ENCODE measurements at places on chromosomes 16 and 17.

DNA sequence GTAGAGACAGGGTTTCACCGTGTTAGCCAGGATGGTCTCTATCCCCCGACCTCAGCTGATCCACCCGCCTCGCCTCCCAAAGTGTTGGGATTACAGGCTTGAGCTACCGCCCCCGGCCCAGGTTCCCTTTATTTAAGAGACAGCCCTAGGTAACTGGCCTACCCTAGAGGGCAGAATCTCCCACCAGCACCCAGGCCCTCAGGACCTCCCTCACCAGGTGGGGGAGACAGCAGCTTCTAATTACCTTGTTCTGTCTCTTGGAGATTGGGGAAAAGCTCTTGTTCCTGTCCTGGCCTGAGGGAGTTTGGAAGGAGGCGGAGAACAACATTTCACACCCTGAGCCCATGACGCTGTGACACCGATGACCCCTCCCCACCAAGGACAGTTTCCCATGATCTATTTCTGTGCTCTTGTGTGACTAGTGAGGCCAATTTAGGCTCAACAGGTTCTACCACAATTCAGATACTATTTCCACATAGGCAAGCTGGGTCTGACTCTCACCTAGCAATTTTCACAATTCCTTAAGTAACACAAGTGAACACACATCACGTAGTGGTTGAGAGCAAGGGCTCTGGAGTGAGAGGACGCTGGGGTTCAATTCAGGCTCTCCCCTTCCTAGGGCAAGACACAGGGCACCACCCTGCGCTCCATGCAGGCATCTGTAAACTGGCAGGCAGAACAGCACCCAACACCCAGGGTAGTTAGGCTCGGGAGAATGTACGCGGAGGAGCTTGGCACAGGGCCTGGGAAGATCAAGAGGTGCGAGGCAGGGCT is 20.4 kb downstream of the HDAC5 start:
- no peak for DNase-seq

DNA sequence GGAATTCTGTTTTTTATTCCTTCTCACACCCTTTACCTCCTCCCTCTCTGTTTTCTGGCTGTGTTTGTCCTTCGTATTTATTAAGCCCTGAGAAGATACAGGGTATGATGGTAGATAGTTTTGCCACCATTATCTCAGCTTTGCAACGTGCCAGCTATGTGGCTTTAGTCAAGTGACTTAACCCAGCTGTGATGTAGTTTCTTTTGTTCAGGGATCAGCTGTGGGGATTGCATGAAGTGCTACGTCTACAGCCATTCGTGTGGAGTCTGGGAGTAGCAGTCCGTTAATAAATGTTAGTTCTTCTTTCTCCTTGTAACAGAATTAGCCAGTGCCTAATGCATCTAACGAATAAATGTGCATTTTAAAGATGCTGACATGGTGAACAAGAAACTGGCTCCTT is 128.4 kb downstream of the HAPSTR1 start:
- DNase-seq = no peak

DNA sequence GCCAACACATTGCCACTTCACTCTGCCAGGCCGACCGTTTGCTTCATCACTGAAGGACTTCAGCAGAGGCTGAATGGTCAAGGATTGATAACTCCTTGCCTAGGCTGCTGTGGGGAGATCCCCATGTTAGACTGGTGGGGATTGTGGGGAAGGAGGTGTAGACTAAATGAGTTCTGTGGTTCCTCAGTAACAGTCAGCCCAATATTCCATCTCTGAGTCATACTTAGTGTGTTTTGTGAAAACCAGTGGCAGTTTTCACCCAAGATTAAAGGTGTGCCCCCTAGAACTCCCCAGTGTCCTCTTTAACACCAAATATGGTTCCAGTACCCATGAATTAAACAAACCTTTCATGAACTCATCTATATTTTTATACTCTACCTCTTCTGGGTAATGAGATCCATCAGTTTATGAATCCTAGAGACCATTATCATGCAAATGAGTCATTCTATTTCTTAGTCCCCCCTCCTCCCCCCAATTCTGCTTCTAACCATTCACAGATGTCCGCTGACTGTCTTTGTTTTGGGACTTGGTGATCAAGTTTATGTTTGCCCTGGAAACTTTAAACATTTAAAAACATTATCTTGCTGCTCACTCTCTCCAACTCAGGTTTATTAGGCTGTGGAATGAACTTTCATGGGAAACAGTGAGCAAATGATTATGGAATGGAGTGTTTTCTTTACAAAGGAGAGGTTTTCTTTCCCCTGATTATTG is 66.8 kb upstream of the GAS7 start:
- DNase-seq = no peak

- no peak for DNase-seq
Measured at GRCh38 chr16:89944773-89945172, 3.8 kb upstream of the DEF8 start.

GRCh38 chr17:81488276-81488860 is 24.2 kb downstream of the ACTG1 start:
- no peak for DNase-seq

- DNase-seq = peak; percentile 59
Measured at GRCh38 chr16:24255456-24256371, at the start of gene CACNG3. Gene CACNG3 (plus strand): TSS chr16:24256335. CDS start chr16:24256755, 420 bp downstream.

DNA sequence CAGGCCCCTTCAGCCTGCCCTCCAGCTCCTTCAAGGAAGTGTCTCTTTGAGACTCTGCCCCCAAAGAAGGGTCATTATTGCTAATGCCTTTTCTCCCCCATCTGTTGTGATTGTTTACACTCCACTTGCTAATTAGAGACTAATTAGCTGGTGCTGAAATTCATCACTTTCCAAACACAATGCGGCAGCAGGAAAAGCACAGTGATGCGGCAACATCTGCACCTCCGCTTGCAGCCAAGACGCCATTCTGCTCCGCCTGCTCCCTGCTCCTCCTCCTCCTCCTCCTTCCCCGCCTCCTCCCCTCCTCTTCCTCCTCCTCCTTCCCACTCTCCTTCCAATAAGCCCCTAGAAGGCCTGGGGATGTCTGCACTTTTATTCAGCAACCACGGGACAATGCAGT is 110.5 kb downstream of the SDK2 start:
- no peak for DNase-seq

DNA sequence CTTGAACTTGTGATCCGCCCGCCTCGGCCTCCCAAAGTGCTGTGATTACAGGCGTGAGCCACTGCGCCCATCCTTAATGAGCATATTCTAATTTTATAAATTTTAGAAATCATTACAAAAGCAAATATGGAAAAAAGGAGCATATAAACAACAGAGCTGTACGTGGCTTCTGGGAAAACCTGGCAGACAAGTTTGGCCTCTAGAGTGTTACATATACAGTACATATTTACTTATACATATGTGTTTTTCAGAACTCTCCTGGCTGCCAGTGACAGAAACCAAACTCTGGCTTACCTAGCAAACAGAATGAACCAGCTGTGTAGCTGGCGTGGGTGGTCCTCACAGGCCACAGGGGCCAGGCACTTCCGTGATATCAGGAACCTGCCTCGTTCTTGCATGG is 10.1 kb downstream of the DRC3 start:
- DNase-seq = no peak

DNA sequence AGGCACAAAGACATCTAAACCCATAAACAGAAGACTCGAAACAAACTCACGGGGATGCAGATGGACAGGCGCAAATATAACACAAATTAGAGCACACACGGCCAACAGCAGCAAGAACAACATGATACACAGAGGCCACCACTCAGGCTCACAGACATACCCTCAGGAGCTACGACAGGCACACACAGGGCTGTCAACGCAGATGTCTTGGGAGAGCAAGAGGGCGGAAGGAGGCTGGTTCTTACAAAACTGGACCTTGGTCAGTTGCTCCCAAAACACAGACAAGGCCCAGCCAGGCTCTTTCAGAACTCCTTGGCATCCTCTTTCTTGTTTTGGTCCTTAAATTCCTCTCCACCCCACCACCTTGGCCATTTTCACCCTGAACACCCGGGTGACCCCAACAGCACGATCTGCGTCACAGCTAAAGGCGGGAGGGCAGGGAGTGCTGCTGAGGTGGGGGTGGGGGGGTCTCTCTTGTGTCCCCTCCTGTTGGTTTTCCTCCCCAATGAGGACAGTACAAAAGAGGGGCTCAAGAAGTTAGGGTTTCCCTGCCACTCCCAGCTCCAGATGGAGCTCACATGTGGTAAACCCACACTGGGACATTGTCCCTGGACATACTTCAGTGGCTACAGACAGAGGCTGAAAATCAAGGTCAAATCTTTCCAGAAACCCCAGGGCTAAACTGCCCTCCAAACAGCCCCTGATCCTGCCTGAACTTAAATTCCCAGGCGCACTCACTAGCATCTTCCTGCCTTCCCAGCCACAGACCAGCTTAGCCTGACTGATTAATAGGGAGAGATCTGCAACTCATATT is 221.3 kb downstream of the C16orf78 start:
- DNase-seq = no peak

GRCh38 chr17:81966343-81967243 is 5.6 kb upstream of the NOTUM start:
- DNase-seq = no peak

DNA sequence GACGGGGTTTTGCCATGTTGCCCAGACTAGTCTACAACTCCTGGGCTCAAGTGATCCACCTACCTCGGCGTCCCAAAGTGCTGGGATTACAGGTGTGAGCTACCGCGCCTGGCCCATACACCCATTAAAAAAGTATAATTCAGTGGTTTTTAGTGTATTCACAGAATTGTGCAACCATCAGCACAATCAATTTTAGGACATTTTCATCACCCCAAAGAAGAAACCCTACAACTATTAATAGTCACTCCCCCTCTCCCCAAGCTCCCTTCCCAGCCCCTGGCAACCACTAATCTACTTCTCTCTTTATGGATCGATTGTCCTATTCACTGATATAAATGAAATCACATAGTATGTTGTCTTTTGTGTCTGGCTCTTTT is 3.8 kb upstream of the EEF2K start:
- no peak for DNase-seq

- no peak for DNase-seq
Measured at GRCh38 chr17:20313306-20313705, 154.0 kb downstream of the LGALS9B start.

GRCh38 chr16:29678691-29679267 is at the start of gene QPRT:
Gene QPRT (plus strand): TSS chr16:29679180. CDS start chr16:29679198, 18 bp downstream.
- DNase-seq = peak; percentile 23

DNA sequence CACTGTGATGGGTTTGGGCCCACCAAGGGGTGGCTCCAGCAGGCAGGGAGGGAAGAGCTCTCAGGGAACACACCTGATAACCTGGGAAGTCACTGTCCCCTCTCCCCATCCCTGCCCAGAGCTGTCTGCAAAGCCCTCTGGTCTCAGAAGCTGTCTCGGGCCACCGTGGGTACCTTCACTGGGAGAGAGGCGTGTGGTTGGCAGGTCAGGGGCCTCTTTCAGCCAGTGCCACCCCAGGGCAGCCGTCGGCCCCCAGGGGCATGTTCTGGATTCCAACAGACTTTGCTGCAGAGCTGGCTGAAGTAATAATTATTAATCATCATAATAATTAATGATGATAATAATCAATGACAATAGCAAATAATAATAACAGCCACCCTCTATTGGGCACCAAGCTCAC is 21.1 kb downstream of the MGAT5B start:
- DNase-seq = no peak

DNA sequence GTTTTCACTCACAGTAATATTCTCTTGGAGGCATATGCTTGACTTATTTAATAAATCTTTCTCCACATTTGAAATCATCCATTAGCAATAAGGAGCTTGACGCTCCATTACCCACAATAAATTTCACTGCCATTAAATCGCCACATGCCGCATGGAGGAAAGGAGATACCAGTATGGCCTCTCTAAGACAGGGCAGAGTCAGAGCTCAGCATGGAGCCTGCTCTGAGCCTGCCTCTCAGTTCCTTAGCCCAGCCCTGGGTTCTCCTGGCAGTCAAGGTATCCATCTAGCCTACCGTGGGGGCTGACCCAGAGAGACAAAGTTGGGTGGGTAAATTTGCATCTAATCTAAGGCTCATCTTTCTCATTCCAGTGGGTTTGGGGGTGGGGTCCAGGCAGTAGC is 80.3 kb upstream of the CES5A start:
- DNase-seq = no peak

DNA sequence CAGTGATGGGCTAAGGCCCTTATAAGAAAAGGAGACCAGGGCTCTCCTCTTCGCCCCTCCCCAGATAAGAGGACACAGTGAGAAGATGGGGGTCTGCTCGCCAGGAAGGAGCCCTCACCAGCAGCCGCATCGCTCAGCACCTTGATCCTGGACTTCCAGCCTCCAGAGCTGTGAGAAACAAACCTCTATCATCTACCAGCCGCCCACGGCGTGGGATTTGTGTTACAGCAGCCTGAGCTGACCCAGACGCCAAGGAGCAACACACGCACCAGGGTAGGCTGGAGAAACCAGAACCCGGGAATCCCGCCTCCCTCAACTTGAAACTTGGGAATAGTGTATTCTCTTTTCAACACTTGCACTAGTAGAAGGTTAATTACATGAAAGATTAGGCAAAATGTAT is 4.2 kb upstream of the ZG16B start:
- no peak for DNase-seq

DNA sequence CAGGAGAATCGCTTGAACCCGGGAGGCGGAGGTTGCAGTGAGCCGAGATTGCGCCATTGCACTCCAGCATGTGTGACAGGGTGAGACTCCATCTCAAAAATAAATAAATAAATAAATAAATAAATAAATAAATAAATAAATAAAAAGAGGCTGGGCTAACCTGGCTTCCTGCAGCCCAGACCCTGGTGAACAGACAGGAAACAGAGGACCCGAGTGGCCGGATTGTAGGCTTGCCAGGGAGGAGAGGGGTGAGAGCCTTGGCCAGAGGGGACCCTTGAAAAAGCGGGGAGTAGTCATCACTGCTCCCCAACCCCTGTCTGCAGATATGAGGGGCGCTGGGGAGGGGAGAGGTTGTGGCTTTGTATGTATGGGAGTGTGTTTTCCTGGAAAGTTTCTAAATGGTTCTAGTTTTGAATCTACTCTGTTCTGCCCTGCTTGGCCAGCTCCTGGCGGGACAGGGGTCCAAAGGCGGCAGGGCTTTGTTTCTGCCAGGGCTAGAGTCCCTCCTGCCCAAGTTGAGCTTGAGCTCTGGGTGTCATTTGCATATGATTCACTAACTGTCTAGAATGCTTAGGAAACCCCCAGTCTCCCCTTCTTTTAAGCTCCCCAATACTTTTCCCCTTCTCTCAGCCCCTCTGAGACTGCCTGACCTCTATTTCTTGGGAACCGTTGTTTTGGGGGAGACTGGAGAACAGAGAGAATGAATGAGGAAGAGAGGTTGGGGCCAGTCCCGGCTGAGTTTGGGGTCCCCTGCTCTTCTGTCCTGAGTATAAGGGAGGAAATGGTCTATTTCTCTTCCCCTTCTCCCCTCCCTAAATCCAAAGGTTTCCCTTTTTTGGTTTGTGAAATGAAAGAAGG is 16.4 kb downstream of the RARA start:
- DNase-seq = no peak

DNA sequence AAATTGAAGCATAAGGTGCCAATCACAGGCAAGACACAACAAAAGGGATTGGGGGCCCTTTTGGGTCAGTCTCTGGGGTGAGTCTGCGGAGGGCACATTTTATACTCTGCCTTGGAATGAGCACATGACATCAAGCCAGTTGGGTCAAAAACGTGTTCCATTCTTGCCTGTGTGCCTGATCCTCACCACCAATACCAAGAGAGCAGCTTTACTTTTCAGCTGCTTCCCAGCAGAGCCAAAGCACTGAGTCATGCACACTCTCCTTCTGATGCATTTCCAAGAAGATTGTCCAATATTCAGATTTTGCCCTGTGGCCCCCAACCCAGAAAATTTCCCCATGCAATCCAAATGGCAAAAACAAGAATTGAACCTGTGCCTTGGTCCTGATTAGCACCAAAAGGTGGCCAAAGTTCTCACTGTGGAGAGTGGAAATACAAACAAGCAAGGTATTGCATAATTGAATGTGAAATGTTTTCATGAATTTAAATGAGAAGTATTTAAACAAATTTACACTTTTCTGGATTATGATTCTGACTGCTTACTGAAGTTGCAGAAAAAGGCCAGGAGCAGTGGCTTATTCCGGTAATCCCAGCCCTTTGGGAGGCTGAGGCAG is 217.8 kb upstream of the SOX9 start:
- DNase-seq = no peak
